Naive thymus-derived CD8-positive, alpha-beta T cell (primary cell): ENCODE measurements at places on chromosomes 1 and 21. TPM values are rescaled to one million over a fixed set of nuclear protein-coding genes. Genes with fewer than 3 reads are reported as not detected.

GRCh38 chr1:62906428-62906886, 122.5 kb downstream of the ATG4C start:
- no peak for DNase-seq

DNA sequence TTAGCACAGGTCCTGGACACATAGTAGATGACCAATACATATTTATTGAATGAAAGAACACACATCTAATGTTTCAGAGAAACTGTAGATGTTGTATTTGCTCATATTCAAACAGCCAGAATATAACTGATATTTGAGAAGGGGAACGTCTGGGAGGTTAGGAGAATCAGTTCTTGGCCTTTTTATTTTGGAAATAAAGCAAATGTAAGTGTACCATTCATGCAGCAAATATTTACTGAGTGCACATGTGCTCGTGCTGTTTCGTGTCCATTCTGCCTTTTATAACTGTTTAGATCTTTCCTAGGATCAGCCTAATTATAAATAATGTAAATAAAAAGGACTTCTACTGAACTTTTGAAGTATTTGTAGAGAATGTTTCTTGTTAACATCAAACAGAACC, 103.8 kb downstream of the GREM2 start:
- DNase-seq: no peak

GRCh38 chr21:46022551-46023525, 41.3 kb downstream of the COL6A1 start:
- DNase-seq: no peak

The CAMK2N1 gene
- polyA plus RNA-seq: 0.34 TPM

The CLDN17 gene
- polyA plus RNA-seq: not detected
